ENCODE measurements at places on chromosomes 5 and 9.

- no peak for DNase-seq
These were observed 581 bp upstream of the C9orf40 start for GRCh38 chr9:74953235-74953751.

DNA sequence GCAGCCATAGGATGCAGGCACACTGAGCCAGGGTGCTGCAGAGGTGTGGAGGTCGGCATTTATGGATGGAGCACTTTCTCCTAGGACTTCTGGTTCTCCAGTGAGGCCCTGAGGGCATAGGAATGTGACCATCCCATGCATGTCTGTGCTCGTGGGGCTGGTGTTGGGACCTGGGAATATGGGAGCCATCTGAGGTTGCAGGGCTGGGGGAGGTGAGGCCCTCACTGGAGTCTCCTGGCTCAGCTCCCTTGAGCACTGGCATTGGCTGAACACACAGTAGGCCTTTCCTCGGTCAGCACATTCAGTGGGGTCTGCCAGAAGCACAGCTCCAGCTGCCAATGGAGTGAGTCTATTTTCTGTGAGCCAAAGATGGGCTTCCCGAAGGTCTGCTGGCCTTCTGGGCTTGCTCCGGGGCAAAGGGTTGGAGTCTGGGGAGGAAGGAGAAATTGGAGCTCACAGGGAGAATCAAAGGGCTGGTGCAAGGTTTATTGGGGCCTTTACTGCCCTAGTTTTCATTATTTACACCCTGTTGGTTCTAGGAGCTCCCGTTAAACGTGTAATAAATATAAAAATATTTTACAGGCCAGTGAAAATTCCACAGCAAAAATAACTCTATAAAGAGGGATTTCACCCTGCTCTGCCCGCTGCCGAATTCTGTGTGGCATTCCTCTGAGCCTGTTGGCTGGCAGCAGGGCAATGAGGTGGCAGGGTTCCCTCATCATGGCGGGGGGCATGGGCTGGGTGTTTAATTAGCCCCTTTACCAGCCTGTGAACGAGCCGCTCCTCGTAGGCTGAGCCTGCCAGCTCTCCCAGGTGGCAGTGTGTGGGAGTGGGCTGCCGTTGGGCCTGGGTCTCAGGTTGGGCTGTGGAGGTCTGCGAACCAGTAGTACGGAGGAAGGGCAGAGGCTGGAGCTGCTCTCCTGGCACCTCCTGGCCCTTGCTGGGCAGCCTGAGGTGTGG lies 31.6 kb upstream of the PITX1 start:
- DNase-seq, result no peak

DNA sequence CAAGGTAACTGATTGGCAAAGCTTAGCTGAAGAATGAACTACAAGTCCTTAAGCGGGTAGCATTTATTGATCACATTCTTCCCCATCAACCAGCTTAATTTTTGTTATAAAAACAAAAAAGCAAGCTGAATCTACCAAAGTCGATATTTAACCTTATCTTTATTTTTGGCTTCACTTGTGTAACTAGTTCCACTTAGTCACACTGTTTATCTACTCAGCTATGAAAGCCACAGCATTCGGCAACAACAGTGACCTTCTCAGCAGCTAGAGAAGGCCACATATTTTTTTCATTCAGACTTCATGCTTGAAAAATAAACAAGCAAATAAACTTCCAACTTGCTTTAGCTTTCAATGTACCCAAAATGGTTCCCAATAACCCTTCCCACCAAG lies 69.4 kb downstream of the KLHL3 start:
- DNase-seq, result no peak

DNA sequence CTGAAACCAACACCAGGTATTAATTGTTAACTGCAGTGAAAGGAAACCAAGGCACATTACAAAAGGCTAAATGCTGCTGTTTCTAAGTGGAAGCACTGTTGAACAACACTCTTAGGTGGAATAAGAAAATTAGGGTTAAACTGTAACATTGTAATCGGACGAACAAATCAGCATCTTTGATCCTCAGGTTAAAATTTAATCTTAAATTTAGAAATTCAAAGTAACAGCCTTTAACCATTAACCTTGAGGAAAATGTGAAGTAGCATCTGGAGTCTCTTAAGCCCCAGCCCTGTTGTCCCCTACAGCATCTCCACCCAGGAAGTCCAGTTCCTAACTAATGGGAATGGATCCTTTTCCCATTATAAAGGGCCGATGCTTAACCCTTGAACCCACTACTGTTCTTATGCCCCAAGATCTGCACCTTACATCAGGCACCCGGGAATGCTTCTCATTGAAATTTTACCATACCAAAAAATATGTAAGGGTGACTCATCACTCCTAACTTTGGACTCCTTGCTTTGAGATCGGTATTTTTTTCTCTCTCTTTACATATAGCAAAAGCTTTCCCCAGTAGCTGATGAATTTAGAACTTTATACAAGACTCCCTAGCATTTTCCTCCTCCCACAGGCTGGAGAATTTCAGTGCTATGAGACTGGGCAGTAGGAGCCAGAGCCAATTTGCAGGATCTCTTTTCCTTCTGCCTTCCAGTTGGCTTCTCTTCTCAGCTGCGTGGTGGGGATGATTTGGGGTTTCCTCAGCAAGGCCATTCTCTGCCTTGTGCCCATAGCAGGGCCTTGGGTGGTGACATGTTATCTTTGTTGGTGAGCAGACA lies 32.0 kb upstream of the ITGA2 start:
- DNase-seq, result no peak

- no peak for DNase-seq
These were observed 199.2 kb downstream of the TLR4 start for GRCh38 chr9:117903453-117903852.

- peak; percentile 78 for DNase-seq
These were observed 235.8 kb downstream of the ROR2 start for GRCh38 chr9:91714020-91714806.

- no peak for DNase-seq
These were observed 30.9 kb downstream of the GSN start for GRCh38 chr9:121298689-121299466.

- no peak for DNase-seq
These were observed 70.9 kb upstream of the KLF9 start for GRCh38 chr9:70485273-70485858.

DNA sequence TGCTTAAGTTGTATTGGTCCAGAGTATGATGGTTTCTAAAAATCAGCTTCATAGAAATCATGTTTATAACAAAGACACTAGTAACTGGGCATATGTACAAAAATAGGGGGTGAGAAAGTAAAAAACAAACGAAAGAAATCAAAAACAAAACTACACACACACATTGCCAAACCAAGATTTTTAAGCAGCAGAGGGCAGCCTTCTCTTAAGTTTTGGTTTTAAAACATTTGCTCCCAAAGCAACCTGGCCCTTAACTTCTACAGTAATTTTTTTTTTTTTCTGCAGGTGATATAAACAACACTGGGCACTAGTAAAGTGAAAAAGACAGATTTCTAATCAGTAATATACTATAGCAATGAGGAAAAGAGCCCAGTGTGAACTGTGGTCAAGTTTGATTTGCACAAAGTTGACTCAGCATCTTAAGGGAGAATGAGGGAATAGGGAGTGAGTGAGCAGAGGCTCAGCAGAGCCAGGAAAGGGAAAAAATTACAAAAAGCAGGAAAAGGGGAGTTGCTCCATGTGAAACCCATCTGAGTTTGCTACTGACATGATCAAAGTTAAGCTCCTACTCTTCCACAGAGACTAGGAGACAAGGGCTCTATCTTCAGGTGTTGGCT lies 13.4 kb upstream of the GAPT start:
- DNase-seq, result no peak

GRCh38 chr5:151597749-151598148 lies 6.6 kb upstream of the FAT2 start:
- DNase-seq, result no peak

DNA sequence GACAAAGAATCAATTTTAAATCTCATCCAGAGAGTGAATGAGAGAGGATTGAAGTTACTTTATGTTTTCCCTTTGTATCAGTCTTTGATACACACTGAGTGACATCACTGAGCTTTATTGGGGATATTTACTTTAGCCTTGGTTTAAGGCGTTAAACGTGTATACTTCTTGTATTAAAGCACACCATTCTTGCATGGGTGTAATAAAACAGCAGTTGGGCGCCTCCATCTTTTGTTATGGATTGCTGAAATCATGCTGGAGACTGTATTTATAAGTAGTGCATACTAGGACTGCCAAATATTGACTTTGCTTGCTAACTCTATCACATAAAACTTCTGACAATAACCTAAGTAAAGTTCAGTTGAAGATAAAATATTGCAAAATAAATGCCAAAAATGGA lies 1755.8 kb upstream of the WWC1 start:
- no peak for DNase-seq

DNA sequence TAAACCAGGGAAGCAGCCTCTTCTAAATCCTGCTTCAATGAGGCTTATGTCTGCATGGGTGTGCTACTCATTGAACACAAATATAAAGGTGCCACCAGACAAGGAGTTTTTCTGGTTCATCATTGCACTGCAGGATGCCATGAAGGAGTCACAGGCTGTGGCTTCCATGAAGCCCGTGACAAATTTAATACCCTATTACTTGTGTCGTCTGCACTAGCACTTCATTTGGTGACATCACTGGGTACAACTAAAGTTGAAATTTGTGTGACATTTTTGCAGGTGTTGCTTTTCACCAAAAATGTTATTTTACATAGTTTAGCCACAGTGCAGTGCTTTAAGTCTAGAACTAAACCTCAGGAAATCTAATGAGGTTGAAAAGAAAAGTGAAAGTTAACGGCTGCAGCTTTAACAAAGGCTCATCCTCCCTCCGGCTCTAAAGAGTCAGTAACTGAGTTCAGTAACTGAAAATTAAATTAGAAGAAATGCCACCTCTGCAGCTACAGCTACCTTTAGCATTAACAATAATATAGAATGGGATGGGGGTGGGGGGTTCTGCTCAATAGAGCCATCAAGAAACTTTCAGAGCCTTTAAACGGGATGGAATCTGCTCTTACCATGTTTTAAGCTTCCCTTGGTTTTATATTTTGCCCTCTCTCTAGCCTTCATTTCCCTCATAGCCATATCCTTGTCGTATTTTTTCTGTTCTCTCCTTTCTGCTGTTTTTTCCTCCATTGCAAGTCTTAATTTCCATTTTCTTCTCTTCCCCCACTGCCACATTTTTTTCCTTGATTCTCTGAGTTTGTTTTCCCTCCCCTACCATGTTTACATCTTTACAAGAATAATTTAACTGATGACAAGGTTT lies 233.8 kb upstream of the TMEM161B start:
- no peak for DNase-seq

DNA sequence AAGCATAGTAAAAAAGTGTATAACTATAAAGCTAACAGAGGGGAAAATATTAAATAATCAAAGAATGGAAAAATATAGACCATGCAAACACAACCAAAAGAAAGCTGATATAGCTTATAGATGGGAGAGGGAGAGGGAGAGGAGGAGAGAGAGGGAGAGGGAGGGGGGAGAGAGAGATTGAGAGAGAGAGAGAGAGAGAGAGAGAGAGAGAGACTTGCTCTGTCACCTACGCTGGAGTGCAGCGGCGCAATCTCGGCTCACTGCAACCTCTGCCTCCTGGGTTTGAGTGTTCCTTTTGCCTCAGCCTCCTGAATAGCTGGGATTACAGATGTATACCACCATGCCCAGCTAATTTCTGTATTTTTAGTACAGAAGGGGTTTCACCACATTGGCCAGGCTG lies 110.6 kb downstream of the RAPGEF6 start:
- DNase-seq, result no peak

DNA sequence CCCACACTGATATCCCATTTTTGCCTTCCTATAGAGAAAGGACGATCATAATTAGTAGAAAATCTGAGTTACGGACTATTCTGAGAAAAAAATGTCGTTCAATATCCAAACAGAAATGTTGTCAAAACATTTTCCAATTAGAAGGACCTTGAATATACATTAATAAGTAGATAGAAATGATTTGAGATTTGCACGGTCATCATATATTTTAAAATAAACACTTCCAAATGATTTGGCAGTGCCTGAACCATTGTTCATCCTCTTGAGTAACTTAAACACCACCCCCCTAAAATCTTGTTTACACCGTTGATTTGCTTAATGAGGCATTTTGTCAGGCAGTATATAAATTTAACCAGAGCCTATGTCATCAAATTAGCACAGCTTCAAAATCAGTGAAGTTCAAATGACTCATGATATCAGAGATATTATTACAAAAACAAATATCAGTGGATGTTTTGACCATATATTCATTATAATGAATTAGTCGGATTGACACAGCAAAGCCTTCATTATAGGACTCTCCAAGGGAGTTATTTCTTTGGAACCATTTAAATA lies 105.0 kb downstream of the ACTL7B start:
- DNase-seq, result no peak

DNA sequence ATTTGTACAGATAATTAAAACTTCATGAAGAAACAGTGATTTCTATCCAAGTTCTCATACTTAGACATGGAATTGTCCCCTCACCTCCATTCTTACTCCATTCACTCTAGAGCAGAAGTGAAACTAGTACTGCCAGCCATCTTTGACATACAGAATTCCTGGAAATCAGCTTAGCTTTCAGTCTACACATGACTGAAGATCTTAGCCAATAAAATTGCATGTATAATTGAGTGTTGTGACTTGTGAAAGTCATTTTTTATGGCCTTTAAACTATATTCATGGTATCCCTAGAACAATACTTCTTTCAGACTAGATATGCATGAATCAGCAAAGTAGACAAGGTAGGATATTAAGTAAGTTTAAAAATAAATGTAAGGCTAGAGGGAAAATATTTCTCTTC lies 705.2 kb upstream of the ZNF608 start:
- DNase-seq, result no peak

- DNase-seq, result no peak
These were observed 236.5 kb downstream of the DMRTA1 start for GRCh38 chr9:22682961-22683699.

DNA sequence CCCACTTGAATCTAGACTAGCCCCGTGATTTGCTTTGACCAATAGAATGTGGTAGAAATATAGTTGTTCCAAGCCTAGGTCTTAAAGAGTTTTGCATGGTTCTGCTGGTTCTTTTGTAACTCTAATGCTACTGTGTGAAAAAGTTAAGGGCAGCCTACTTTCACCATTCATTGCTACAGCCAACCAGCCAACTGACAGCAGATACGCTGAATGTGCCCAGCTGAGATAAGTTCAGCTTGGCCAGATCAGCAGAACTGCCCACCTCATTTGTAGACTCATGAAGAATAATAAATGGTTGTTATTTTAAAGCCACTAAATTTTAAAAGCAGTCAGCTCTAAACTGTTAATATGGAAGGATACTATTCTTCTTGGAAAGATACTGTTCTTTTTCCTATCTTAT lies 23.9 kb downstream of the NR3C1 start:
- DNase-seq, result no peak

DNA sequence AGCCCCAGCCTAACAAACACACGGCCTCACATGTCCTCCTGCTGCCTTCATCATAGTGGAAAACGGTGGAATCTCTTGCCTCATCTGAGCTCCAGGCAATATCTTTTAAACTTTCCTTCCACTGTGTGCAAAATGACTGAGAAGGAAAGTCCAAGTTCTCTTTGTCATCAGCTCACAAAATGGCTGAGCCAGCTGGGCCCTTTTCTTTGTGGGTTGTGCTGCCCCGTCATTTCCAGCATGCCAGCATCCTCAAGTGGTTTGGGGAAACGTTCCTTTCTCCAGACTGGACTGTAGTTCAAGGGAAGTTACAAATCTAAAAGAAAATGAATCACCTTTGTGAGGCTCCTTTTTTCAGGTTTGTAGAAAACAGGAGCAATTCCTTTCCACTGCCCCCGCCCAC lies 171.1 kb upstream of the FSTL4 start:
- no peak for DNase-seq

Data from transverse colon (tissue), 4 donors.